ENCODE measurements at places on chromosomes 7 and 10.

GRCh38 chr10:79316671-79317431 is 30.4 kb upstream of the PPIF start:
- peak; percentile 9 for DNase-seq

DNA sequence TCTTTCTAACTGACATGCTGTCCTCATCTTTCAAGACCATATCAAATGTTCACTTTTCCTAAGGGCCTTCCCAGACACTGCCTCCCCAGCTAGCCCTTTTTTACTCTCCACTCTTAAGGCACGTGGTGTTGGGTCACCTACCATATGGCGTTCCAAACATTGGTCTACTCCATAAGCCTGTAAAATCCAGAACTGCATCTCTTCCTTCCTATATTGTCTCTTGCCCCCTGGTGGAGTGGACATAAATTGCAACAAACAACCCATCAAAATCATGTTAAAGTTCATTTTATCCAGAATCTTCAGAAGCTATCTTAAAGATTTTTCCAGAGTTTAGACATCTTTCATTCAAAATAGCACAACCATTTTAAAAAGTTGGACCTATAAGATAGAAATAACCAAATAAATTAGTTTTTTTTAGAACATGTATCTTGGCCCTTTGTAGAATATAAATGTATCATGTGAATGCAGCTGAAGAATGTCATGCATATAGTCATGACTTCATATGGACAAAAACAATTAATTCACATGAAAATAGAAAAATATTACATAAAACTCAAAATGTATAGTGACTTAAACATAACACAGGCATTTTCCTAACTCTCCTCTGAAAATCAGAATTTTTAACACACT is 180.6 kb upstream of the CHRM2 start:
- DNase-seq: no peak

DNA sequence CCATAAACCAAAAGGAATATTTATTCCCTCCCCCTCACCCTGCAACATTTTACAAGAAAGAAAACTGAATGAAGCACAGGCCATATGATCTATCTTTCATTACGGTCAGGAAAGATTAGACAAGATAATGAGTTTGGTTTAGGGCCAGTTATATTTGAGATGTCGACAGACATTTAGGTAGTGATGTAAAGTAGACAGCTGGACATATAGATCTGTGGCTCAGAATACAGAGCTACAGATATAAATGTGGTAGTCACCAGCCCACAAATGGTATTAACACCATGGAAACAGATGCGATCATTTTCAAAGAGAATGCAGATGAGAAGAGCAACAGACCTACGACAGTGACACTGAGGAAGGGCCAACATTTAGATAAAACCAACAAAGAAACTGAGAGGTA is 142.5 kb downstream of the SRPK2 start:
- no peak for DNase-seq

DNA sequence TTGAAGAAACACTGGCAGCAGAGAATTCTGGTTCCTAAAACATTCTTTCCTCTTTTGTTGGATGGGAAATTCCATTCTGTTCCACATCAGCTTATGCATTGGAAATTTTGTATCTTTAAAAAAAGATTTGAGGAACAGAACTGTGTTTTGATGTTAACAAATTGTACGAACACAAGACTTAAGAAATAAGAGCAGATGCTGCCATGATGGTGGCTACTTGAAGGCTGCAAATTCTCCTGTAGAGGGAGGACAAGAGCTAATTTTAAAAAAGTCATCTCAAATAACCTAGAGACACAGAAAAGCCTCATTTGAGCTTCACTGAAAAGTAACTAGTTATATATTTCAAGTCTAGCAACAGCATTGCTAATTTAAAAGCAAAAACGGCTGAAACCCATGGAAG is 29.8 kb downstream of the NDUFB2 start:
- DNase-seq: no peak

DNA sequence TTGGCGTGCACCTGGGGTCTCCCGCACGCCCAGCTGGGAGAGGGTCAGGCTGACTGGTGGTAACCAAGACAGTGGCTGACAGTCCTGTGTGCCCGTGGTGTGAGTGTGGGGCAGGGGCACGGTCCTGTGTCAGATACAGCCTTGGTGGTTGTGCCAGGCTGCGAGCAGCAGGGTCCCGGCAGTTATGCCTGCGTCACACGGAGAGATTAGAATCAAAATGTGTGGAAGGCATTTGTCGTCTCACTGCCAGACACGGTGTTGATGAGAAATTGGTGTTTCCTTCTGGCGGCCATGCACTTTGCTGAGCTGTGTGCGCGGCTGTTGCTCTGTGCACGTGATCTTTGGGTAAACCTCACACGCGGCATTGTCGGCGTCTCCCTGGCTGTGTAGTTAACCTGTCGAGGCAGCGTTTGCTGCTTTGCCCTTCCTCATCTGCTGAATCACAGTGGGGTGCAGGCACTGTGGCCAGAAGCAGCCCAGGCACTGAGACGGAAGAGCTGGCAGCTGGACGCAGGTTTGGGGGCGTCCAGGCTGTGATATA is 87.7 kb downstream of the NKX6-2 start:
- DNase-seq: no peak

- no peak for DNase-seq
These were observed 2.0 kb downstream of the VOPP1 start for GRCh38 chr7:55570218-55570873.

DNA sequence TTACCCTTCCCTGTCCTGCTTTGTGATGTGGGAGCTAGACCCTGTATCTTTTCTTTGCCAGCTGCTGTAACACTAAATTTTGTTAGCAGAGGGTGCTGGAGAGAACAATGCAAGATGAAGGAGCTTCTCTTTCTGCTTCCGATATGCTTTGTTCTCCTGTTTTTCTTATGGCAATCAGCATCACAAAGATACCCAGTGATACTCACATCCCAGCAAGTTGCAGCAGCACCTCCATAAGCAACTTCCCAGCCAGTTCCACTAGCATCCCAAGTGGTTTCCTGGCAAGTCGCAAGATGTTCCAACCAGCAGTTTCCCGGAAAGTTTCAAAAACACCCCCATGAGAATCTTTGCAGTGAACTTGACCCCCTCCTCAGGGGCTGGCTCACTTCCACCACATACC is 148.6 kb downstream of the IMMP2L start:
- DNase-seq: no peak

DNA sequence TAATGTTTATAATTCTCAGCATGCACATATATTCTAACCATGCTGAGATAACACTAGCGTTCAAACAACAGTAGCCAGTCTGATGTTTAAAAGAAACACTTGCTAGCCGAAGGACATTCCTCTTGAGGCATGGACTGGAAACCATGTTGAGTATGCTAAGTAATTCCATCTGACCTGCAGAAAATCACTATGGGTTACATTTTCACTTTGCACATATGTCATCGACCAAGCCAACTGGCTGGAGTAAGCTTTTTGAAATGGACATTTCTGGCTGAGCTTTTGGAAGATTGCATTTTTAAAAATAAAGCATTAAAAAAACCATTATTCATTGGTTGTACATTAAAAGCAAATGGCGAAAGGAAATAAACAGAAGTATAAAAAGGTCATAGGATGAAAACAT is 88.2 kb downstream of the BBS9 start:
- no peak for DNase-seq

- DNase-seq: peak; percentile 49
These were observed 30.3 kb upstream of the HERPUD2 start for GRCh38 chr7:35725280-35725680.

All from activated naive CD4-positive, alpha-beta T cell treated with Interleukin-2 at 50 U/mL for 16 hours (primary cell).